ENCODE measurements at places on chromosomes 3 and 15. TPM values are rescaled to one million over a fixed set of nuclear protein-coding genes. Genes with fewer than 3 reads are reported as not detected.

DNA sequence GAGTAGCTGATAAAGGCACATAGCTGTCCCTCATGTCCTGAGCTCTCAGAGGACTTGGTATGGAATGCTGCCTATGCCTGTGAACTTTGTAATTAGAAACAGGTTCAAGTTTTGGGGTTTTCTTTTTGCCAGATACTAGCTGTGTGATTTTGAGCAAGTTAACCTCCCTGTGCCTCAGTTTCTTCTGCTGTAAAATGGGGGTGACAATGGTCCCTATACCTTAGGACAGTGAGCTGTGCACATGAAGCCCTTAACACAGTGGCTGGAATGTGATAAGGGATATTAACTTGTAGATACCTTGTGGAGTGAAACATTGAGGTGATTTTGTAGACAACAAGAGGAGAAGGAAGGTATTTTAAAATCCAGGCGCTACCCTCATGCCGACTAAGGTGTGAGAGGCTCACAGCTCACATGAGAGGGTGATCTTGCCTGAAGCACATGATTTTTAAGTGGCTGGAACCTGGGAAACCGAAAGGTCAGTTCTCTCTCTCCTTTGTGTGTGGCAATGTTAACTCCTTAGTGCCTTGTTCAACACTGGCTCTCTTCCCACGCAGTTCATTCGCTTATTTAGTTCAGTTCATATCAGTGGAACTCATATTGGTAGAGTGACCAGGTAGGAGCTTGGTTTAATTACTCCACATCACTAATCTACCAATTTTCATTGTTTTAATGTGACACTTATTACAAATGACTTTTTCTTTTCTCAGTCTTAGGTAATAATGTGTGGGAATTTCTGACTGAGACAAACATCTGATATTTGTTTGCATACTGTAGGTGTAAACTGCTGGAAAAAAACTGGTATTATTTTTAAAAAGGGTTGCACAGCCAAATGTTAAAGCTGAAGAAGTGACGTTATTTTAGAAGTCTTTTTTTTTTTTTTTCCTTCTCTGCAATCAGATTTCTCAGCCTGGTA, 236.2 kb downstream of the ITPR1 start:
- H3K27me3 ChIP-seq, result no peaks in the 10 kb centered on the region
- H3K4me3 ChIP-seq, result no peak overlapping the region
- peaks cover 68% of the 10 kb centered on the region for H3K36me3 ChIP-seq

- peaks cover 37% of the 10 kb centered on the region for H3K36me3 ChIP-seq
- peaks cover 12% of the 10 kb centered on the region for H3K4me1 ChIP-seq
- H3K27me3 ChIP-seq, result no peaks in the 10 kb centered on the region
- no peak for DNase-seq
Observed at GRCh38 chr15:58669108-58669507, 80.4 kb downstream of the ADAM10 start.

Gene AHSG
- total RNA-seq, result not detected

Gene CYP1A2
- not detected for total RNA-seq

Gene CKMT1A
- 0.66 TPM for total RNA-seq

Gene THBS1
- 1.9 TPM for total RNA-seq

Gene CAMK2N2
- total RNA-seq, result 0.14 TPM
